Fibroblast of upper back skin (primary cell): ENCODE measurements at places on chromosomes 2 and 18.

DNA sequence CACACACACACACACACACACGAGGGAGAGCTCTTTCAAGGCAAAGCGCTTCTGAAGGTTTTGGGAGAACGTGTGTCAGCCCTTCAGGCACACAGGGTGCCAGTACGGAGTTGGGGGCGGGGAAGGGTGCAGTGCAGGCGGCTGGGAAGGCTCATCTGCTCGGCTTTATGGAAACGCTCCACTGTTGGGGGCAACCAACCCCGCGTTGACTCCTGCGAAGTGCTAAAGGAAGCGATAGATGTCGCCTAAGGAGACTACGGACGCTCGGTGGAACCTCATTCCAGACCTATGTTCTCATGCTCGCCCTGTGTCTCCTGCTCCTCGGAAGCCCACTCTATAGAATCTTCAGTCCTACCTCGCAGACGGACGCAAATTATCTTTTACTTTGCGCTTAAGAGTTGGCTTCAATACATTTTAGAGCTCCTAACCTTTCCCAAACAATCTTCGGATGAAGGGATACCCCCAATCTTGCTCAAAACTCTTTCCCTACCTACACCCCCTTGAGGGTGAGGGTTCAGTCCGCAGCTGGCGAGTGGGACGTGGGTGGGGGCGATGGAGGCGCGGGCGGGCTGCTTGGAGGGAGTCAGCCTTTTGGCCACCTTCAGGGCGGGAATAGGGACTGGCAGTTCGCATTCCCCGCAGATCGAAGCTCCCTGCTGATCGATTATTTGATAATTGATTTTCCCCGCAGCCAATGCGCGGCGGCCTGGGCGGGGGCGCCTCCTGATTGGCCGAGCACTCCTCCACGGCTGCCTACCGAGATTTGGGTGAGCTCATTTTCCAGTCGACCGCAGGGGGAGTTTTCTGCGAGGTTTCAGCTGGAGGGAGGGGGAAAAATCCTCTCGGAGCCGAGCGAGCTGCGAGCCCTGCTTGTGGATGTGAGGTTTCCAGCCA is 1.9 kb upstream of the MEIS1 start:
- peak; percentile 98 for DNase-seq

- DNase-seq, result peak; percentile 6
Observed at GRCh38 chr2:82344670-82345069, 2040.1 kb upstream of the LRRTM1 start.

- DNase-seq, result no peak
Observed at GRCh38 chr18:63258749-63259566, 60.6 kb downstream of the BCL2 start.

- peak; percentile 61 for DNase-seq
Observed at GRCh38 chr2:166180951-166181812, 53.4 kb upstream of the SCN1A start.

DNA sequence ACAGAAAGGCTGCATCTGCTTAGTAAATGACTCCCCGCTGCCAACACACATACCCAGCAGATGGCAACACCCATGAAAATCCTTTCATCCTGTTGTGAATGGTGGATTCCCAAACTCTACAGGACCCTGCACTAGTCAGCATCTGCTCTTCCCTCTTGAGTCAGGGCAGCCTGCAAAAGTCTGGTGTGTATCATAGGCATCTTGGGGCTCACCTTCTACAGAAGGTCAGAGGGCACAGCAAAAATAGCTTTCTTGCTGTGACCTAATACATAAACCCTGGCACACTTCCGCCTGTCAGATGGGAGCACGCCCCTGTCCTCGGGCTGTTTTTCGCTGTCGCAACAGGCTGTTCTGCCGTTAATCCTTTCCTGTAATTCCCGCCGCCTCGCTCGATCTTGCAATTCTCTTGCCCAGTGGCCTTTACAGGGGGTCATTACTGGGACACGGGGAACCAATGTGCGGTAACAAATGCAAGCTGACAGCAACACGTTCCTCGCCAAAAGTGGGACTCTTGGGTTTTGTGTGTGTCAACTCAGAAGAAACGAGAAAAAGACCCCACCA is 19.9 kb upstream of the SCYGR1 start:
- DNase-seq, result no peak

GRCh38 chr18:2471523-2471922 is 99.8 kb downstream of the METTL4 start:
- DNase-seq, result no peak

- DNase-seq, result peak; percentile 13
Observed at GRCh38 chr2:237791977-237792727, 6.4 kb upstream of the RBM44 start.

DNA sequence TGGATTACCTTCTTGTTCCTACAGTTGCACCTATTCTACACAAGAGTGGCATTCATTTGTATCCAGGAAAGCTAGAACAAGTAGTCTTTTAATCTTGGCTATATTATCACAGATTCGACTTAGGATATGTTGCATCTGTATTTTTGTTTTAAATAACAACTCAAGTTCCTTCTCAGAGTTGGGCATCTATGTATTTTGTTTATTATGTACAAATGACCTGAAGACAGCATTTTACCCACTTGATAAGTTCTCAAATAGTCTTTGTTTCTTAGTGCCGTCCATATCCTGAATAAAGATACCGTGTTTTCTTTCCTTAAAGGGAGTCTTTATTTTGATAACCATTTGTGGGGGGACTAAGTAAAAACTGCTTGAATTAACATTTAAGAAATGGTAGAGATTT is 2.9 kb downstream of the ITPRID2 start:
- no peak for DNase-seq

GRCh38 chr2:260507-261161 is 3.2 kb downstream of the SH3YL1 start:
- no peak for DNase-seq

GRCh38 chr2:134783912-134784311 is 54.5 kb upstream of the ACMSD start:
- no peak for DNase-seq

- DNase-seq, result no peak
Observed at GRCh38 chr2:63843093-63843492, 1.4 kb downstream of the UGP2 start.

DNA sequence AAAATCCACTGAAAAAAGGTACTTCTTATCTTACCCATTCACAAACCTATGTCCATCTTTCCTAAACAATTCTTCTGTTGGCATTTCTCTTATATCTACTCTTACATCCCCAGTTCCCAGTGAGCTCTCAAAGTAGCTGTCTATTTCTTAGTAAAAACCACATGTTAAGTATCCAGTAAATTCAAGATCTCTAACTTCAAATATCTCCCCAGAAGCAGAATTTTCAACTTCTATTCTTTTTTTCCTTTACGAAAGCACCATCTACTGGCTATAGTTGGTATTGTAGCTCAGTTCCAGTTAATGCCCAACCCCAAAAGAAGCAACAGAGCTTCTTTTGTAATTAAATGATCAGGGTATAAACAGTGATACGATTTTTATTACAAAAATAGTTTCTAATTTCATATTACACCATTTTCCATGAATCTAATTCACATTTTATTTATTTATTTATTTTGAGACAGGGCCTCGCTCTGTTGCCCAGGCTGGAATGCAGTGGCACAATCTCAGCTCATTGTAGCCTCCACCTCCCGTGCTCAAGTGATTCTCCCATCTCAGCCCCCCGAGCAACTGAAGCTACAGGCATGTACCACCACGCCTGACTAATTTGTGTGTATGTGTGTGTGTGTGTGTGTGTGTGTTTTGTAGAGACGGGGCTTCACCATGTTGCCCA is 28.5 kb downstream of the HRH4 start:
- DNase-seq, result peak; percentile 48

GRCh38 chr2:63055226-63056106 is 4.8 kb downstream of the OTX1 start:
- DNase-seq, result no peak

GRCh38 chr2:241213041-241213440 is 24.6 kb downstream of the ANO7 start:
- DNase-seq, result no peak

GRCh38 chr2:96341641-96342040 is 6.1 kb downstream of the NCAPH start:
- DNase-seq, result no peak

- no peak for DNase-seq
Observed at GRCh38 chr2:155727187-155727895, 605.2 kb downstream of the NR4A2 start.

DNA sequence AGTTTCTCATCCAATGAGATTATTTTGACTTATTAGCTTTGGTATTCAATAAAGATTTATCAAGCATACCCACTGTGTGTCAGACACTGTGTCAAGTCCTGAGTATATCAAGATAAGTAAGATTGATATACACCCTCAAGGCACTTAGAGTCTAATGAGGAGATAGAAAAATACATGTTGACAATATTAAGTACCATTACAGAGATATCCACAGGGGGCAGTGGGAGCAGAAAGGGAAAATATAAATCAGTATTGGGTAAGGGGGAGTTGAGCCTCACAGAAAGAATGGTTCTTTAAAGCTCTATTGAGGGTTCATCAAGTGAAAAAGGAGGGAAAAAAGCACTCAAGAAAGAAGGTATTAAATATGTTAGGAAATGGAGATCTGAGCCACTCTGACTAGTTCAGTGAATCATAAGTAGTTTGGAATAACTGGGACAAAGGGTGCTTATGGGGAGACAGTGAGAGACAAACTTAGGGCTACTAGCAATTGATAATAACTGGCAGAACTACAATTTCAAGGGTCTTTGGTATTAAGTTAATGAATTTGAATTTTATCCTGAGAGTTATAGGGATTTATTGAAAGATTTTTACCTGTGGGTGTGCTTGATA is 45.5 kb upstream of the SLC8A1 start:
- no peak for DNase-seq

DNA sequence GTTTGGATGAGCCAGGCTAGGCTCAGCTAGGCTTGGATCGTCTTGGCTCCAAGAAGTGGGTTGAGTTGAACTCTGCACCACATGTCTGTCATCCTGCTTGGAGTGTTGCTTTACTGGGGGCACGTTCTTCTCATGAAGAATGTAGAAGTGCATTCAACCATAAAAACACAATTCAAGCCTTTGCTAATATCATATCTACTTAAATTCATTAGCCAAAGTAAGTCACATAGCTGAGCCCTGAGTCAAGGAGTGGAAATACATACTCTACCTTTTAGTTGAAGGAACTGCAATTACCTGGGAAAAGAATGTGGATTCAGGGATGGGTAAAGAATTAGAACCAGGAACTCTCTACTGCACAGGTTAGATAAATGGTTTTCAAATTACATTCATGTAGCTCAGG is 360.4 kb upstream of the KCNH7 start:
- no peak for DNase-seq

DNA sequence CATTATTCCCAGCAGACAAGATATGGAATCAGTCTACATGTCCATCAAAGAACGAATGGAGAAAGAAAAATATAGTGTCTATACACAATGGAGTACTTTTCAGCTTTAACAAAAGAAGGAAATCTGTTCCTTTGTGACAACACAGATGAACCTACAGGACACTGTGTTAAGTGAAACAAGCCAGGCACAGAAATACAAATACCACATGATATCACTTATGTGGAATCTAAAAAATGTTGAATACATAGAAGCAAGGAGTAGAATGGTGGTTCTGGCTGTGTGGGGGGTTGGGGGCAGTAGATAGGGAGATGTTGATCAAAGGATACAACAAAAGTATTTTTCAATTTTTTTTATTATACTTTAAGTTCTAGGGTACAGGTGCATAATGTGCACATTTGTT is 347.7 kb upstream of the MAP2 start:
- DNase-seq, result no peak

DNA sequence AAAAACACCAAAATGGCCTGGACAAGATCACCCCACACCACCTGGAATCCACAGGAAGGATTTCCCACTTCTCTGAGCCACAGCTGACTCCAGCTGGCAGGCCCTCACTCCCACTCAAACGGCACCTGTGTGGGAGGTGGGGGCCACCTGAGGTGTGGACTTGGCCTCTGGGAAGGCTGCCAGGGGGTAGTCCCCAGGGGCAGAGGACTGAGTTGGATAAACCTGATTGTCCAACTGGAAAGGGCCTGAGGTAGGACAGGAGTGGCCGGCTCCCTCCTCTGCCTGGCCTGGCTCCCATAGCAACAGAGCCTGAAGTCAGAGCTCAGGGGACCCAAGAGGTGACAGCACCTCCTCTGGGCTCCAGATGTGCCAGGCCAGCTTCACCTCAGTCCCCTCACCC is 300.2 kb downstream of the CELF4 start:
- DNase-seq, result no peak

GRCh38 chr2:156320486-156321098 is 11.9 kb downstream of the NR4A2 start:
- DNase-seq, result peak; percentile 33

GRCh38 chr18:76697441-76697901 is 124.9 kb upstream of the ZNF236 start:
- DNase-seq, result peak; percentile 33

GRCh38 chr18:60508108-60508507 is 135.5 kb upstream of the MC4R start:
- peak; percentile 31 for DNase-seq

GRCh38 chr2:86238354-86238753 is 39.1 kb downstream of the MRPL35 start:
- no peak for DNase-seq

GRCh38 chr2:150742094-150742493 is 254.6 kb upstream of the RND3 start:
- DNase-seq, result no peak

GRCh38 chr18:28574175-28574574 is 397.2 kb upstream of the CDH2 start:
- no peak for DNase-seq

- no peak for DNase-seq
Observed at GRCh38 chr2:102453501-102453900, 19.5 kb upstream of the SLC9A4 start.

GRCh38 chr18:34548120-34548972 is 161.8 kb upstream of the DTNA start:
- no peak for DNase-seq

DNA sequence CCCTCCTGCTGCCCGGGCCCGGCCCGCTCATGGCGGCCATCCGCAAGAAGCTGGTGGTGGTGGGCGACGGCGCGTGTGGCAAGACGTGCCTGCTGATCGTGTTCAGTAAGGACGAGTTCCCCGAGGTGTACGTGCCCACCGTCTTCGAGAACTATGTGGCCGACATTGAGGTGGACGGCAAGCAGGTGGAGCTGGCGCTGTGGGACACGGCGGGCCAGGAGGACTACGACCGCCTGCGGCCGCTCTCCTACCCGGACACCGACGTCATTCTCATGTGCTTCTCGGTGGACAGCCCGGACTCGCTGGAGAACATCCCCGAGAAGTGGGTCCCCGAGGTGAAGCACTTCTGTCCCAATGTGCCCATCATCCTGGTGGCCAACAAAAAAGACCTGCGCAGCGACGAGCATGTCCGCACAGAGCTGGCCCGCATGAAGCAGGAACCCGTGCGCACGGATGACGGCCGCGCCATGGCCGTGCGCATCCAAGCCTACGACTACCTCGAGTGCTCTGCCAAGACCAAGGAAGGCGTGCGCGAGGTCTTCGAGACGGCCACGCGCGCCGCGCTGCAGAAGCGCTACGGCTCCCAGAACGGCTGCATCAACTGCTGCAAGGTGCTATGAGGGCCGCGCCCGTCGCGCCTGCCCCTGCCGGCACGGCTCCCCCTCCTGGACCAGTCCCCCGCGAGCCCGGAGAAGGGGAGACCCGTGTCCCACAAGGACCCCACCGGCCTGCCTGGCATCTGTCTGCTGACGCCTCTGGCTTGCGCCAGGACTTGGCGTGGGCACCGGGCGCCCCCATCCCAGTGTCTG is 767 bp downstream of the RHOB start:
- no peak for DNase-seq
